Activated CD8-positive, alpha-beta T cell treated with anti-CD3 and anti-CD28 coated beads, Interleukin-2, amount 10 ng/mL, durations not matched to agents 7 days and 5 days (primary cell): ENCODE measurements at places on chromosomes 4 and X. TPM values are rescaled to one million over a fixed set of nuclear protein-coding genes. Genes with fewer than 3 reads are reported as not detected.

- no peaks in the 10 kb centered on the region for H3K27me3 ChIP-seq
- no peak overlapping the region for H3K27ac ChIP-seq
- no peaks in the 10 kb centered on the region for H3K36me3 ChIP-seq
- no peak for DNase-seq
- H3K4me3 ChIP-seq: no peak overlapping the region
Measured at GRCh38 chr4:13218326-13218958, 265.7 kb downstream of the RAB28 start.

Gene PNMA6A
- 0.10 TPM for total RNA-seq

- no peak overlapping the region for H3K4me3 ChIP-seq
- DNase-seq: no peak
- no peak overlapping the region for H3K27ac ChIP-seq
Measured at GRCh38 chr4:89242216-89242615, 65.4 kb downstream of the GPRIN3 start.

DNA sequence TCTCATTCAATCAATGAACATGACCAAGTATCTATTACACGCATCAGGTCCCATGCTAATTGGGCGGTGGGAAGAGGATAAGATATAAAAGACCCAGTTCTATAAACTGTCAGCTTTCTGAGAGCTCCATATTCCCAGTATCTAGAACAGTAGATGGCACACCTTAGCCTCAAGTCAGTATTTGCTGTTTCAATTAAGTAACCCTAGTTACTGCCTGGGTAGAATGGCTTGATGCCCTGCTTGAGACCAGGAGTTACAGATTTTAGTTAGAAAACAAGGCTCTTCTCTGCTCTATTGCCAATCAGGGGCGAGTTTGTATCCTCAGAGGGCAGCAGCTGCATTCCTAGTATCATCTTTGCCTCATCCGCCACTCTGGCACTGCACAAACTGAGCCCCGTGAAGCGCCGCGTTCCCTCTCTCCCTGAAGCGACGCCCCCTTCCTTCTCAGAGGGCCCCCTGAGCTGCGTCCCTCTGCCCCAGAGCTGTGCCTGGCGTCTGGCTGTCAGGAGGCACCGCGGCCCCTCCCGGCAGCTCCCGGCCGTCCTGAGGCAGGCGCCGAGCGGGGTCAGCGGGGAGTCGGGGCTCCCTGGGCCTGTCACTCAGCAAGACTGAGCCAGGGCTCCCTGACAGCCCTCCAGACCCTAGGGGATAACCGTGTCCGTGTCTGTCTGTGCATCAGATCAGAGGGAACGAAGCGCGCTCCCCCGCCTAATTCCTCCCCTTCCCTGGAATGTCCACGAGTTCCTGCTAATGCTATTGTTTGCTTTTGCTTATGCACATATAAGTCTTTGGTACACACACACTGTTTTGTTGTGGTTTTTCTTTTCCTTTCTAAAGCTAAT, 212.4 kb upstream of the TTC29 start:
- H3K4me1 ChIP-seq: no peaks in the 10 kb centered on the region
- no peaks in the 10 kb centered on the region for H3K36me3 ChIP-seq
- H3K27me3 ChIP-seq: peaks cover 21% of the 10 kb centered on the region
- no peak overlapping the region for H3K27ac ChIP-seq

- H3K27ac ChIP-seq: no peak overlapping the region
- no peak overlapping the region for H3K4me3 ChIP-seq
- H3K4me1 ChIP-seq: no peaks in the 10 kb centered on the region
- no peaks in the 10 kb centered on the region for H3K36me3 ChIP-seq
Measured at GRCh38 chrX:17805120-17805519, 56.0 kb downstream of the RAI2 start.

- peaks cover 6% of the 10 kb centered on the region for H3K27me3 ChIP-seq
- no peaks in the 10 kb centered on the region for H3K4me1 ChIP-seq
- no peaks in the 10 kb centered on the region for H3K36me3 ChIP-seq
- no peak overlapping the region for H3K27ac ChIP-seq
Measured at GRCh38 chr4:102217345-102217744, 127.9 kb downstream of the SLC39A8 start.

- no peak overlapping the region for H3K4me3 ChIP-seq
- DNase-seq: no peak
- H3K4me1 ChIP-seq: no peaks in the 10 kb centered on the region
- H3K27me3 ChIP-seq: peaks cover 11% of the 10 kb centered on the region
- H3K36me3 ChIP-seq: no peaks in the 10 kb centered on the region
Measured at GRCh38 chr4:158750379-158750778, 18.4 kb upstream of the FNIP2 start.

Gene PDLIM3
- total RNA-seq: not detected

Gene CD99L2
- total RNA-seq: 19.7 TPM

Gene NAA10
- total RNA-seq: 106 TPM
